ENCODE measurements at places on chromosomes 1 and 21.

- no peak for DNase-seq
These were observed 25.6 kb downstream of the POFUT2 start for GRCh38 chr21:45262041-45262581.

GRCh38 chr1:233722212-233722979 lies 108.5 kb downstream of the KCNK1 start:
- DNase-seq: no peak

- DNase-seq: no peak
These were observed 287.5 kb downstream of the PTGER3 start for GRCh38 chr1:70760154-70760553.

DNA sequence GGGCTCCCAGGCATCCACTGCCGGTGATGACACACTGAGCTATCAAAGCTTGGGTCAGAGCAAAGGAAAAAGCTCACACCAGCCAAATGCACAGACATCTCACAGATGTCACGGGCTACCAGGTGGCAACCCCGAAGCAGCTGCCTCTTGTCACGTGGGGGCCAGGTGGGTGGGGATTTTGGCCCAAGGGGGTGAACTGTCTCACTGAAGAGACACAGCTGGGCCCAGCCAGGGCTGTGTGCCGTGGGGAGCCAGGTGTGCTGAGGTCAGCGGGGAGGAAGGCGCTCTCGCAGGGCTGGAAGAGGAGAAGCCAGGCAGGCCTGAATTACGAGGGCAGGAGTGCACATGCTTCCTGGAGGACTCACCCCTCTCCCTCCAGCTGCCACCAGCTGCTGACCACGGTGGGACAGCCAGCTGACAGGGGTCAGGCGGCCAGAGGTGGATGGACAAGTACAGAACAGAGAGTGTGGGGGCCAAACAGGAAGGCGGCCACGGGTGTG lies 32.4 kb downstream of the KCNN3 start:
- peak; percentile 65 for DNase-seq

GRCh38 chr1:6329396-6329795 lies 64.2 kb downstream of the ACOT7 start:
- DNase-seq: no peak

Measured in renal cortex interstitium (tissue), 15 donors.